Activated CD8-positive, alpha-beta memory T cell treated with anti-CD3 and anti-CD28 coated beads for 48 hours (primary cell): ENCODE measurements at places on chromosomes 1 and 21.

- DNase-seq = no peak
Measured at GRCh38 chr1:151885479-151885878, 23.8 kb downstream of the THEM4 start.

DNA sequence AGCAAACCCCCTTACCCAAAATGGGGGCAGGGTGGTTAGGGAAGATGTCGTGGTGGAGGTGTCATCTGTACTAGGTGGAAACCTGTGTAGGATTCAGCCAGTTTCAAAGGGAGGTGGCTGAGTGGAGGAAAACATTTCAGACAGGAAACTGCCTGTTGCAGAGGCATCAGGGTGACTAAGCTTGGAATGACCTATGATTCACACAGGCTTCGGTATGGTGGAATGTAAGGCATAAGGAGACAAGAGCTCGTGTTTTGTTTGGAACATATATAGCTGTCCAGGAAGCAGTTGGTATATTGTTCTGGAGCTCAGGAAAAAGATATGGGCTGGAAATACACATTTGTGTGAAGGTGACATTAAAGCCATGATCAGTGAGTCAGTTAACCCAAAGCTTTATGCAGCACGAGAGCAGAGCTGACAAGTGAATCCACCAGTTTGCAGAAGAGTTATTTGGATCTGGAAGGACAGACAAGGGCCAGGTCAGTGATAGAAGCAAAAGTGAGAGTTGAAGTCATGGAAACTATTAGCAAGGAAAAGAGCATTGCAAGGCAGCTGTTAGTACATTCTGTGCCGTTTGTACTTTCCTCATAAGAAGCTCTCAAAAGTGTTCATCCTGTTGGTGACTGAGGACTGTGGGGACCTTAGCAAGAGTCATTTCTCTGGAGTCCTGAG lies 12.2 kb downstream of the UTP25 start:
- DNase-seq = no peak

GRCh38 chr1:112265931-112266330 lies 130.1 kb upstream of the CTTNBP2NL start:
- DNase-seq = no peak

DNA sequence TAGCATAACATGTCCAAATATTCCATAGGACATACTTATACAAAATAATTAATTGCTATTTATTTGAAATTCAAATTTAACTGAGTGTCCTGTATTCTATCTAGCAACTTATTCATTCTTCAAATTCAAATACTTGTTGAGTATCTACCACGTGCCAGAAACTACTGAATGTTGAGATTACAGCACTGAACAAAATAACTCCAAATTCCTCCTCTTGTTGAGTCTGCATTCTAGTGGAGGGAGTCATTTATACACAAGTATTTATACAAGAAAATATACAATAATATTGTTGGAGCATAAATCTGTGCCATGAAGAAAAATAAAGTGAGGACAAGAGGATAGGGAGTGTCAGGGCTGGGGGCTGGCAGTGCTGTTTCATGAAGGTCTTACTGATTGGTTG lies 43.7 kb upstream of the CDC42BPA start:
- DNase-seq = no peak

- DNase-seq = no peak
Measured at GRCh38 chr1:155307247-155307740, 1.4 kb upstream of the FDPS start.

GRCh38 chr1:149844101-149844500 lies 55.3 kb upstream of the BOLA1 start:
- DNase-seq = no peak

GRCh38 chr1:226577401-226578180 lies 29.0 kb downstream of the STUM start:
- DNase-seq = no peak

GRCh38 chr1:246695136-246695535 lies 29.1 kb upstream of the SCCPDH start:
- DNase-seq = no peak

DNA sequence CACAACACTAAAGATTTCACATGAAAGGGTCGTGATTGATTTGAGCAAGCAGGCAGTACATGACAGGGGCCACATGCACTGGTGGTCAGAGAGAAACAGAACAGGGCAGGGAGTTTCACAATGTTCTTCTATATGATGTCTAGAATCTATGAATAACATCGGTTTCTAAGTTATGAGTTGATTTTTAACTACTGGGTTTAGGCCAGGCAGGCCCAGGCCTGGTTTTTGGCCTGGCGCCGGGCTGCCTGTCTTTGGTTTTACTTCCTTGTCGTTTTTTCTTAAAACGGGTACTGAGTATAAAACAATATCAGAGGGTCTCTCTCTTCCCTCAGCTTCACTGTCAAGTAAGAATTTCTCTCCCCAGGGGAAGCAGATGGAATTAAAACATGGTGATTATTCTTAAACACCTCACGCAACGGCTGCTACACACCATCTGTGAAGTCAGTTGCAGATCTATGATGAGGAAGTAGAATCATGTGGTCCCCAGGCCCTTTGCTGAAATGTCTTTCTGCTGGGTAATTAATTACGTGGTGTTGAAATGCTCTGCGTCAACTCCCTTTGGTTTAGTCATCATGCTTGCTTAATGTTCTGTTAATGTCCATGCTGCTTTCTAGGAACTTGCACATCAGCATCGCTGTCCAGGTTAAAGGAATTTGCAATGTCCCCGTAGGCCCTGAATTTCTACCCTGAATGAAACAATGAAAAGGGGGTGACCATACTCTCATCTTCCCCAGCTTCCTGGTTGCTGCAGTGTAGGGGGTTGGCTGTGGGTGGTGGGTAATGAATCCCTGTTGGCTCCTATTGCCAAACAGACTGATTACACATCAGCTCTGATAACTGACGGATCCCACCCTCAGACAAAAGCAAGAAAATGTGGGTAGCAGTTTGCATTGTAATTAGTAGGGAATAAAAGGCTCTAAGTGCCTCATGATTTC lies 70.3 kb downstream of the SERINC2 start:
- DNase-seq = no peak

DNA sequence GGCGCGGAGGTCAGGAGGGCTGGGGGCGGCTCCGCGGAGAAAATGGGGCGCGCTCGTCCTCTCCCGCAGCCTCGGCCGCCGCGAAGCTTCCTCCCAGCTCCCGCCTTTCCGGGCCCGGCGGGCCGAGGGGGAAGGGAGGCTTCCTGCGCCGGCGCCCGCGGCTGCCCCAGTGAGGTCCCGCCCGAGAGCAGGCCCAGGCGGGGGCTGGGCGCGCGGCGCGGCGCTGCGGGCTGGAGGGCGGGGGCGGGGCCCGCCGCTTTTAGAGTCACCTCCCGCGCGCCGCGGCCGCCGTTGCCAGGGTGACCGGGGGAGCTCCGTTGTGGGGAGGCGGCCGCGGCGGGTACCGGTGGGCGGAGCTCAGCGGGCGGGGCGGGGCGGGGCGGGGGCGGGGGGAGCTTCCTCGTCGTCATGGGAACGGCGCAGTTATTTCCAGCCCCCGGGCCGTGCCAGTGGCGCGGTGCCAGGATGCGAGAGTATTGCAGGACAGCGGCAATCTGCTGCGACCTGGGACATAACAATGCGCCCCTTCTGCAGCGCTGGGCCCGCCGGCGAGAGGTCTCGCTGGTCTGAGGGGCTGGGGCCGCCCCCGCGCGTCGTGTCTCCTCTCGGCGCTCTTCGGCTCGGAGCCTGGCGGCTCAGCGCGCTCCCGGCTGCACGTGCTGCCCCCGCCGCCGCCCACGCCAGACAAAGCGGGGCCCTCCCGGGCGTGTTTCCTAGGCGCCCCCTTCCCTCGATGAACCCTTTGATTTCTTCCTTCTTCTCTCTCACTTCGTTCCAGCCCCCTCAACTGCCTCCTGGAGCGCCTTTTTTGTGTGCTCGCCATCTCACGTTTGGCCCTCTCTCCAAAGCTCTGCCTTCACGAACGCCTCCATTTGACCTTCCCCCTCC lies 16.9 kb downstream of the IER5 start:
- DNase-seq = peak; percentile 59

DNA sequence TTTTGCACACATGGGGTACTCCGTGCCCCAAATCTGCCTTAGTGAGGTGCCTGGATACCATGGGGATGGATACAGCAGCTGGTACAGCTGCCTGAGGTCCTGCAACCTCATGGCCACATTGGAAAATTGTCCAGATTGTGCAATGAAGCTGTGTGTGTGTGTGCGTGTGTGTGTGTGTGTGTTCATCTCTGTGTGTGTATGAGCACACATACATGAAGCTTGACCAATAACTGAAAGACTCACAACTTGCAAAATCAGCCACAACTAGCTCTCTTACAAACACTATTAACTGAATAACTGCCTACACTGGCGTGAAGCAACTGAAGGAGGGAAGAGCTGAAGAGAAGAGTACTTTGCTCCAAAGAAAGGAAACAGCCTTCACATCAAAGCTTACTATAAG lies 78.1 kb downstream of the ERG start:
- DNase-seq = no peak

GRCh38 chr1:92961131-92961895 lies at the start of gene DIPK1A:
Gene DIPK1A, minus strand, starts transcription at chr1:92961462. Its CDS starts 33 bp downstream, at chr1:92961429.
- DNase-seq = peak; percentile 50

- no peak for DNase-seq
Measured at GRCh38 chr1:182261655-182262054, 129.9 kb downstream of the GLUL start.

DNA sequence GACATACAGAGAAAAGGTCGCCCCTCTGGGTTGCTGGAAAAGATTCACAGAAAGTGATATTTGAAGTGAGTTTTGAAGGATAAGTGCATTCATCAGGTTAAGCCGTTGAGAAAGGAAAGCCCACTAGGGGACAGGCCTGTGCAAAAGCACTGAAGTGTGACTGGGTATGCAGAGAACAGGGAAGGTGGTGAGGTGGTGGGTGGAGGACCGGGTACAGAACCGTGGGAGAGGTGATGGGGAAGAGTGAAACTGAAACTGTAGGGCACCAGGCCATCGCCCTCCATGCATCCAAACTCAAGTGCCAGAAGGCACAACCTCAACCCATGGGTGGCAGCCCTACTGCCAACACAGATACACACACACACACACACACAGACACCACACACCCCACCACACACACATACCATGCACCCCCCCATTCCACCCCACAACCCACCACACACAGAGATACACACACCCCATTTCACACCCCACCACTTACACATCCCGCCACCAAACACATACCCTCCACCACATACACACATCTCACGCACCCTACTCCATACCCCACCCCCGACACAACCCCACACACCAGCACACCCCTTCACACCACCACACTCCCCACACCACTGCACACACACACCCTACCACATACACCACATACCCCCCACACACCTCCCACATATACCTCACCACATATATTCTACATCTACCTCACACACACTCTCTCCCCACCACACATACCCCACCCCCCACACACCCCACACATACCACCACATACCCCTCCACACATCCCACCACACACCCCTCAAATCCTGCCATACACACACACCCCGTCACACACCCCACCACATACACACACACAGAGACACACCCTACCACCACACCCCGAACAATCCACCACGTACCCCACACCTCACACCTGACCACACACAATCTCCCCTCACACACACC lies 59.0 kb downstream of the TSEN15 start:
- no peak for DNase-seq

- no peak for DNase-seq
Measured at GRCh38 chr1:216958569-216958968, 235.3 kb upstream of the ESRRG start.

DNA sequence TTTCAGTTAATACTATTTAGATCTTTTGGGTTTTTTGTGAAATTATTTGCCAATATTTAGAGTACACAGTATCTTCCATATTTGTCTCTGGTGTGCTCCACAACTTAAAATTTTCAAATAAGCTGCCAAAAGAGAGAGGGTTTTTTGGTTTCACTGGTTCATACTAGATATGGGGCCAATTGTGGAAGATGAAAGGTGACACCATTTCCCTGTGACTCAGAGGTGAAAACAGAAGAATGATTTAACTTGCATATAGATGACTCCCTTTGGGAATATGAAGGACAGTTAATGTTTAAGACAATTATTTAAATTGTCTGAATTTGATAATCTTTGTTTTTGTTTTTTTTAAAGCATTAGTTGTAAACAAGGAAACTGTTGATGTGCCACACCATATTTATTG lies 37.5 kb downstream of the IVNS1ABP start:
- DNase-seq = no peak

- no peak for DNase-seq
Measured at GRCh38 chr21:27477296-27477695, 510.4 kb upstream of the ADAMTS5 start.

- DNase-seq = no peak
Measured at GRCh38 chr1:164703960-164704411, 145.0 kb downstream of the PBX1 start.

- DNase-seq = no peak
Measured at GRCh38 chr1:26132128-26132833, 20.7 kb downstream of the PDIK1L start.

DNA sequence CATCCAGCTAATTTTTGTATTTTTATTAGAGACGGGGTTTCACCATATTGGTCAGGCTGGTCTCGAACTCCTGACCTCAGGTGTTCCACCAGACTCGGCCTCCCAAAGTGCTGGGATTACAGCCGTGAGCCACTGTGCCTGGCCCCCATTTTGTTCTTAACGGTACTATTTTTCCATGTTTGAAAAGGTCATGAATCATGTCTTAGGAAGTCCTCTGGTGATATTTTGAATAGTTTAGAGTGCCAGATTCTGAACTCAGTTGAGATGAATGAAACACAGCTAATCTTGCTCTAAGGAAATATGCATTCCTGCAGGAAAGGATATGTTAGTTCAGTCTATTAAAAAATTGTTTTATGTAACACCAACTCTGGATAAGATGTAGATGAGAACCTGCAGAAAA lies 62.6 kb upstream of the ATP2B4 start:
- no peak for DNase-seq

- DNase-seq = no peak
Measured at GRCh38 chr1:59096501-59096900, 200.4 kb upstream of the FGGY start.

DNA sequence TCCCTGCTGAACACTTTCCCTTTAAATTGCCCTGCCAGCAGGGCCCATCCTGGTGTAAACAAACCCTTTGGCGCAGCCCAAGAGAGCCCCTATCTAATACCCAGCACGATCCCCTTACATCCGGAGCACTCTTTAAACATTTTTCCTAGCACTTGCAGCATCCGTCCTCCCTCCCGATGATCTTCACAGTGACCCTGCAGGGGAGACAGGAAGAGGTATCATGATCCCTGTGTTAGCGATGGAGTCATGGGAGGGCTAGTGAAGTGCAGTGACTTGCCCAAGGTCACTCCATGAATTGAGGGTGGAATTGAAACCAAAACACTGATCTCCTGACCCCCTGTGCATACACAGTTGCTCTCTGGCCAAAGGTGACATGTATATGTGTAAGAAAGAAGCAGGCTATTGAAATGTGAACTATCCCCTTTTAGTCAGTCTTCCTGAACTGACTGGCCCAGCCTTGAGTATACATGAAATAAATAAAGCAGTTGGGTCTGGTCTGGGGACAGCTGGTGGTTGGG lies 9.8 kb upstream of the KCNQ4 start:
- no peak for DNase-seq
